NCI-H2081 treated with DMSO at 0.1 percent for 48 hours (cell line): ENCODE measurements at places on chromosomes 11 and 22.

GRCh38 chr22:40541300-40541699 is 95.2 kb downstream of the MRTFA start:
- no peak for DNase-seq

DNA sequence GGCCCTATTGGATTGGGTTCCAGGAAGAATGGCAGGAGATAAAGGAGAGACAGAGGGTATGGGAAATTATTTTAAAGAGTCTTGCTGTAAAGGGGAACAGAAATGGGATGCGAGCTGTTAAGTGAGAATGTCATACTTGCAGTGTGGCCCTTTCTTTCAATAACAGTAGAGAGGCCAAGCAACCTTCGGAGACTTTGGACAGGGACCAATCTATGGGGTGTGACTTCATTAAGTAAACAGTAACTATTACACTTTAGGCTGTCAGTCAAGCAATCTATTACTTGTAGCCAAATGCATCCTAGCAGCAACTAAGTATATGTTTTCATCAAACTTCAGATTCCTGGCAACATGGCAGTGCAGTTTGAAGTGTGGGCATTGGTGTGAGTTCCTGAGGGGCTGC is 376.2 kb upstream of the LARGE1 start:
- no peak for DNase-seq

- DNase-seq: no peak
Measured at GRCh38 chr11:69396051-69396947, 85.2 kb upstream of the LINC01488 start.

DNA sequence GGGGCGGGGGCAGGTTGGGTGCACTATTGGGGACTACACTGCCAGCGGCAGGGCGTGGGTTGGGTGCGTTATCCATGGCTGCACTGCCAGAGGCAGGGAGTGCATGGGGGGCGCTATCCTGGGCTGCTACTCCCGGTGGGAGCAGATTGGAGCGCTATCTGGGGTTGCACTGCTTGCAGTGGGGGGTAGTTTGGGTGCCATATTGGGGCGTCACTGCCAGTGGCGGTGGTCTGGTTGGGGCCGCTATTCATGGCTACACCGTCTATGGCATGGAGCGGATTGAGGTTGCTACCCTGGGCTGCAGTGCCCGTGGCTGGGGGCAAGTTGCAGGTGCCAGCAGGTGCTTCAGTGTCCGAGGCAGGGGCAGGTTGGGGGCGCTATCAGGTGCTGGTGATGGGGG is 36.2 kb downstream of the C22orf42 start:
- no peak for DNase-seq

DNA sequence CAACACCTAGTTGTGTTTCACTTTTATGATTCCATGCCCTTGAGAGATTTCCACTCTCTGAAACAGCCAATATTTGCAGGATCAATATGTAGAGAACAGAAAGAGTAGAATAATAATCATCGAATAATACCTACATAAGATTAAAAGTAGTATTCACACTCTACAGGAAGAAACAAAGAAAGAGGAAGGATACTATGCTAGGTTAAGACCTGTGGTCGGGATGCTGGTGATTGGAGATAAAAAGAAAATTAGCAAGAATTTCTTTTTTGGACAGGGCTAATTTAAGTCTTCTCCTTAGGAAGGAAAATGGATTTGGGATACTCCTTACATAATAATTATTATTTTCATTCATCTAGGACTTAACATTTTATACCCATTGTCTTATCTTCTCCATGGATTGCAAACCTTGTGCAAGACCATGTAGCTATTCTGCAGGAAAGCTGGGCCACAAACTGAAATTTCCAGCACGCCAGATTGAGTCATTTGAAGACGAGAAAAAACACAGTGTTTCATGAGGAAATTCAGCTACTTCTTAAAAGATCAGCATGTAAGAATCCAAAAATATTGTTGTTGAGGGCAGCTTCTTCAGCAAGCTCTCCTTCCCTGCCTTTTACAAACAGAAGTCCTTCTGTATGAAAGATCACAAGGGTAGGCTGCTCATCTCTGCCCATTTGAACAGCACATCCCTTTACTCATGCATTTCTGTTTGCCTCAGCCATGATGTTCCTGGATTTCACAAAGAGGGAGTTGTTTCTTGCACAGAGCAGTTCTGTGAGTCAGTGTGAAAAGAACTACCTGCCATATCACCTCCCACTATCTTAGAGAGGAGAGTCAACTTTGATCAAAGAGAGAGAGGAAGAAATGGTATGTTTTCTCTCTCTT is 90.7 kb downstream of the FAM76B start:
- DNase-seq: no peak

DNA sequence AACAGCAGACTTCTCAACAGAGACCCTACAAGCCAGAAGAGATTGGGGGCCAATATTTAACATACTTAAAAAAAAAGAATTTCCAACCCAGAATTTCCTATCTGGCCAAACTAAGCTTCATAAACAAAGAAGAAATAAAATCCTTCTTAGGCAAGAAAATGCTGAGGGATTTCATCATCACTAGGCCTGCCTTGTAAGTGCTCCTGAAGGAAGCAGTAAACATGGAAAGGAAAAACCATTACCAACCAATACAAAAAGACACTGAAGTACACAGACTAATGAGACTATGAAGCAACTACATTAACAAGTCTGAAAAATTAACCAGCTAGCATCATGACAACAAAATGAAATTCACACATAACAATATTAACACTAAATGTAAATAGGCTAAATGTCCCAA is 947.9 kb upstream of the CHORDC1 start:
- no peak for DNase-seq

GRCh38 chr22:48669986-48670716 is 1157.5 kb downstream of the BRD1 start:
- no peak for DNase-seq

GRCh38 chr11:5247472-5248192 is 2.0 kb downstream of the HBG1 start:
- DNase-seq: no peak

DNA sequence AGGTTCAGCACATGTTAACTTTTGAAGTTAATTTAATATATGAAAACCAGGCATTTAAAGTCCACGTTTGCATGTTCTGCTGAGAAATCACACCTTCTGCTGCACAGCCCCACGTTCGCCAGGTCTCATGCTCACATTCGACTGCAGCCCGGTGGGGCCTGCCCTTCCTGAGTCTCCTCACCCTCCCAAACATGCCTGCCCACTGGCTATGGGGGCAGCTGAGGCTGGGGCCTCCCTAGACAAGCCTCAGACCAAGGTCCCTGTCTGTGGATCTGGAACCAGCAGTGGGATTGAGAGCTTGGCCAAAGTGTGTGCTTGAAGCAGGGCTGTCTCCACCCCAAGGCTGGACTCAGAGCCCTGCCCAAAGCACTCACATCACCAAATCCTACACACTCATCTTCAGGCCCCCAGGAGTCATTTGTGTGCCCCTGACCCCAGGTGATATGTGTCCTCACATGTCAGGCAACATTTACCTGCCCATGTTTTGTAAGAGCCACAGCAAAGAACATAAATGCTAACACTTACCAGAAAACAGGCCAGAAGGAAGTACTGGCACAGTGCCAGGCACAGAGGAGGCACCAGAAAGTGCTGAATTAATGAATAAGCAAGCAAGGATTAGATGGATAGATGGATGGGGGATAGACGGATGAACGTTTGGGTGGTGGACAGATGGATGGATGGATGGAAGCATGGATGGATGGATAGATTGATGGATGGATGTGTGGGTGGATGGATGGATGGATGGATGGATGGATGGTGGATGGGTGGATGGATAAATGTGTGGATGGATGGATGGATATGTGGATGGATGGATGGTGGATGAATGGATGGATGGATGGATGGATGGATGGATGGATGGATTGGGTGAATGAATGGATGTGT is 9.4 kb upstream of the FADD start:
- no peak for DNase-seq

DNA sequence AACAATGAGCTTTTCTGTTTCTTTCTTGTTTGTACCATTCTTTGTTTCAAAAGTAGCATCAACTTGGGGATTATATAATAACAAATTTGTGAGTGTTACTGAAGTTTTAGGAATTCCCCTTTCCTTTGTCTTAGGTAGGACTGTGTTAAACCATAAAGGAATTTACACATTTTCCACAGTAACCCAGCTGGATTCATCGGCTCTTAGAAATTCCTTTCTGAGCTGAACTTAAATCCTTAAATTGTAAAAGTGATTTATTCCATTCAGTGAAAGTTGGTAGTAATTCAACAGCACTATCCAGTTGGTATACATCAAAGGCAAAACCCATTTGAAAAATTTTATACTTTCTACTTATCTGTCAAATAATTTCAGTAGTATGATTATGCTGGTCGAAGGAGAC is 11.8 kb downstream of the EMSY start:
- DNase-seq: no peak

GRCh38 chr11:78825591-78826020 is 250.9 kb upstream of the NARS2 start:
- DNase-seq: no peak

DNA sequence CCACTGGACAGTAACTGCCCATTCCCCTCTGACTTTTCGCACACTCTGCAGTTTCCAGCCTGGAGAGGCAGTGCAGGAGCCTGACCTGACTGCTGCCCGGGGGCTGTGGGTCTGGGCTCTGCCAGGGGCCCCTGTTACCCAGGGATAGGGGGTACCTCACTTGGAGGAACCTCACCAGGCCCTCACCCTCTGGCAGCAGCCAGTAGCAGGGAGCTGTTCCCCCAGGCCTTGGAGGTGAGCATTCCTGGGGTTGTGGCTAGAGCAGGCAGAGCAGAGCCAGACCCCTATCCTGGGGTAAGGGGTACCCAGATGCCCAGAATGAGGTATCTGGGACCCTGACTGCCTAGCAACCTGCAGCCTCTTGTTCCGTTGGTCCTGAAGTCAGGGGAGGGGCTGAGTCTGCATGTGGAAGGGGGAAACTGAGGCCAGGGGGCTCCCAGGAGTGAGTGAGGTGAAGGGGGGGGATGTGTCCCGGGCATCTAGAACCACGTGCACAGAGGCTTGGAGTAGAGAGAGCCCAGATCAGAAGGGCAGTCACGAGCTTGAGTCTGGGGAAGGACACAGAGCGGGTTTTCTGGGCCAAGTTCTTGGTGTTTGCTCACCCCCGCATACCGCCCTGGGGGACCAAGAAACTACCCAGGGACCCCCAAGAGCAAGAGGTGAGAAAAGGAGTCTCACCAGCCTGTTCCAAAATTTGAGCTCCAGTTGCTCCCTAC is 43.9 kb upstream of the ACCSL start:
- no peak for DNase-seq

DNA sequence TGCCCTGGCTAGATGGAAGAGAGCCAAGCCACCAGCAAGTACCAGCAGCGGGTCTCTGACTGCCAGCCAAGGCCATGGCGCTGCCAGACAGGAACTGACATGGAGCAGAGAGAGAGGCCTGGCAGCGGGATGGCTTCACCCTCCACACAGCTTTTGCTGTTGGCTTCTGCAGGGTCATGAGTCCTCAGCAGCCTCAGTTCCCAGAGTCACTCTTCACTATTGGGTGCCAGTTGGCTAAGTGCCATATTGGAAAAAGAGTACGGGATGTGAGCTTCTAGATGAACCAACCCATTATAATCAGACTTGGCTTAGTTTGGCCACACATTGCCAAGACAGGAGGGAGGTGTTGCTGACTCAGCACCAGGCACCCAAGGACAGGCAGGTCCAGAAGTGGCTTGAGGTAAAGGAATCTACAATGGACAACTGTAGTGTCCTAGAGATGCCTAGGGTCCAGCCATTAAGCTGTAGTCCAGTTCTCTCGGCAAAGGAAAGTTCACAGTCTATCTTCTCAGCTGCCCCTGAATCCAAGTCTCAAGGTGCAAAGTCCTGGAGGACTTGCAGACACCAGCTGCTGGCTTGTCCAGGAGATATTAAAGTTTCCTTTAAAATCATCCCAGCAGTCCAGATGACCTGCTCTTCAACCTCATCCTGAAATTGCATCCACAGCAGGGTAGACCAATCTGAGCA is 40.7 kb upstream of the POU2AF1 start:
- no peak for DNase-seq

DNA sequence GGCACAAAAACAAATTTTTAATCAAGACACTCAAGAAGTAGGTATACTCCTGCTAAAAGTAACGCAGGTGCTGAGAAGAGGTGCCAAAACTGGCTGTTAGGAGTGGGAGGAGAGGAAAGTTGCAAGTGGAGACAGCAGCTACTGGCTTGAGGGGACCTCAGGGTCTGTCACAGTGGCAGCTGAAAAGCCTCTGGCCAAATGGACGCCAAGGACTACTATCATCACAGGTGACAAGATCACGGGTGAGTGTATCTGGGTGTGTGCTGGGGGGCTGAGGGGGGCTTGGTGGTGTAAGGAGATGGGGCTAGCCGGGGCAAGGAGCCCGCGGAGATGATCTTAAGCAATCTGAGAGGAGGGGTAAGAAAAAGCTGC is 687 bp downstream of the ZNF202 start:
- no peak for DNase-seq

- DNase-seq: no peak
Measured at GRCh38 chr11:14318581-14318981, 40.4 kb downstream of the RRAS2 start.

DNA sequence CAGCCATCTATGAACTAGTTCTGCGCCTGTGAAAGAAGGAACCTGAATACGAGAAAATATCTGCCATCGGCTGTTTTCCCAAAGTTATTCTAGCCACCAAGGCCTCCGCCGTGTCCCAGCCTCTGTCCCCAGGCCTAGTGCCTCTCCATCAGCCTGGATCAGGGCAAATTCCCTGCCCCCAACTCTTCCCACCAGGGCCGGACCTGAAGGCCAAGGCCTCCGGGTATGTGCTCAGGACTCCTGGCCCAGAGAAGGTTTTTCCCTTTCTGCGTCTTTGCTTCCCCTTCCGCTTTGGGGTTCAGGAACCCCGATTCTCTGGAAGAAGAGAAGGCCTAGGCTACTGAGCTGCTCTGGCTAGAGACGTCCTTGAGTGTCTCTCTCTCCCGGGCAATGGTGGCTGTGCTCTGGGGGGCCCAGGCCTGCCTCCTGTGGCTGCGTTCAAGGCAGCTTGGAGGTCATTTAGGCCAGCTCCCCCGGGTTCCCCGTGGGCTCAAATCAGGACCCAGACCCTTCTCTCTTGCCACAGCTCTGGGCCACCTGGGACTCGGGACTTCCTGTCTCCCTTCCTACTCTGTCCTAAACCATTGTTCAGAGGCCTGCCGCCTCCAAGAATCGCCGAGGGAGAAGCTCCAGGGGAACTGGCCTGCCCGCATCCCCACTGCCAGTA is 1.6 kb downstream of the ALX4 start:
- no peak for DNase-seq

DNA sequence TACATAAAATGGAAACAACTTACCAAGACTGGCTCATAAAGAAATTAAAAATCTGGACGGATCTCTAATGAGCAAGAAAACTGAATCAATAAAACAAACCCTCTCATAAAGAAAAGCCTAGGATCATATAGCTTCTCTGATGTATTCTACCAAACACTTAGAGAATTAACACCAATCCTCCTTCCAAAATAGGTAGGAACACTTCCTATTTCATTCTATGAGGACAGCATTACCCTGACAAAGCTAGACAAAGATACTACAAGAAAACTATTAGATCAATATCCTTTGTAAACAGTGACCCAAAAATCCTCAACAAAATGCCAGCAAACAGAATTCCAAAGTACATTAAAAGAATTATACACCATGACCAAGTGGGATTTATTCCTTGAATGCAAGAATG is 52.9 kb upstream of the CLTCL1 start:
- no peak for DNase-seq

GRCh38 chr22:39703928-39704639 is 133.5 kb downstream of the CACNA1I start:
- DNase-seq: no peak
